ENCODE measurements at places on chromosomes 2 and 18.

- no peaks in the 10 kb centered on the region for H3K4me1 ChIP-seq
- H3K4me3 ChIP-seq = no peak overlapping the region
- no peak overlapping the region for H3K27ac ChIP-seq
- no peaks in the 10 kb centered on the region for H3K36me3 ChIP-seq
Observed at GRCh38 chr2:208807756-208808155, 401.2 kb downstream of the PTH2R start.

GRCh38 chr2:77479395-77479794, 42.8 kb downstream of the LRRTM4 start:
- H3K27ac ChIP-seq = no peak overlapping the region
- H3K27me3 ChIP-seq = no peaks in the 10 kb centered on the region
- peaks cover 11% of the 10 kb centered on the region for H3K36me3 ChIP-seq
- no peak overlapping the region for H3K4me3 ChIP-seq
- DNase-seq = no peak
- no peaks in the 10 kb centered on the region for H3K4me1 ChIP-seq

DNA sequence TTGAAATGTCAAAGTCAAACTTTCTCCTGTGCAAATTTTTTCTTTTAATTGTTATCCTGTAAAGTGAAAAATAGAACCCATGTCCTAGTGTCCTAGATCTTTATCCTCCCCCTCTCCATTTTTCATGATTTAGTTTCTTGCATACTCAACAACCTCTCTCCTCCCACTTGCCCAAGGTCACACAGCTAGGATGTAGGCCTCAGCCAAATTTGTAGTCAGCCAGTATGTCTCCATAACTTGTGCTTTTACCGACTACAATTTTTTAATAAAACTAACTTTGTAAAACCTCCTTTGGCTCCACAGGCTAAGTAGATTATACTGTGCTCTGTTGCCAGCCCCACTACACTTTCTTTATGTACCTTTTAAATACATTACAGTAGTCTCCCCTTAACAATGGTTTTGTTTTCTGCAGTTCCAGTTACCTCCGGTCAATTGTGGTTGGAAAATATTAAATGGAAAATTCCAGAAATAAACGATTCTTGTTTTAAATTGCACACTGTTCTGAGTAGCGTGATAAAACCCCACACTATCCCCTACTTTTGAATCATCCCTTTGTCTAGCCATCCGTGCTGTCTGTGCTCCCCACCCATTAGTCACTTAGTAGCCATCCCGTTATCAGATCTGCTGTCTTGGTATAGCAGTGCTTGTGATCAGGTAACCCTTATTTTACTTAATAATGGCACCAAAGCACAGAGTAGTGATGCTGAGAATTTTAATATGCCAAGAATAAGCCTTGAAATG, 22.8 kb downstream of the GULP1 start:
- no peak for DNase-seq
- peaks cover 5% of the 10 kb centered on the region for H3K27me3 ChIP-seq
- no peak overlapping the region for H3K4me3 ChIP-seq
- no peaks in the 10 kb centered on the region for H3K36me3 ChIP-seq
- H3K4me1 ChIP-seq = no peaks in the 10 kb centered on the region

- H3K27me3 ChIP-seq = peaks cover 4% of the 10 kb centered on the region
- no peaks in the 10 kb centered on the region for H3K4me1 ChIP-seq
- H3K4me3 ChIP-seq = no peak overlapping the region
- H3K36me3 ChIP-seq = no peaks in the 10 kb centered on the region
- DNase-seq = no peak
Observed at GRCh38 chr2:227886149-227886548, 14.7 kb downstream of the DAW1 start.

- H3K4me1 ChIP-seq = no peaks in the 10 kb centered on the region
- no peak overlapping the region for H3K27ac ChIP-seq
- H3K36me3 ChIP-seq = no peaks in the 10 kb centered on the region
- peaks cover 1% of the 10 kb centered on the region for H3K27me3 ChIP-seq
Observed at GRCh38 chr18:48292229-48292628, 117.0 kb downstream of the ZBTB7C start.

- H3K36me3 ChIP-seq = peaks cover 24% of the 10 kb centered on the region
- no peak overlapping the region for H3K27ac ChIP-seq
- no peak overlapping the region for H3K4me3 ChIP-seq
- no peak for DNase-seq
- H3K27me3 ChIP-seq = no peaks in the 10 kb centered on the region
Observed at GRCh38 chr2:144208924-144209323, 311.0 kb downstream of the ZEB2 start.

- peaks cover 1% of the 10 kb centered on the region for H3K27me3 ChIP-seq
- H3K4me3 ChIP-seq = no peak overlapping the region
- H3K27ac ChIP-seq = peak overlapping the region; percentile 29
- H3K36me3 ChIP-seq = no peaks in the 10 kb centered on the region
- H3K4me1 ChIP-seq = peaks cover 6% of the 10 kb centered on the region
Observed at GRCh38 chr18:69469444-69469919, 68.8 kb downstream of the DOK6 start.

GRCh38 chr2:236988690-236989624, 96.7 kb upstream of the COPS8 start:
- DNase-seq = no peak
- H3K4me3 ChIP-seq = no peak overlapping the region
- no peak overlapping the region for H3K27ac ChIP-seq
- H3K27me3 ChIP-seq = peaks cover 11% of the 10 kb centered on the region
- H3K4me1 ChIP-seq = no peaks in the 10 kb centered on the region
- H3K36me3 ChIP-seq = no peaks in the 10 kb centered on the region

- H3K4me1 ChIP-seq = no peaks in the 10 kb centered on the region
- peaks cover 5% of the 10 kb centered on the region for H3K27me3 ChIP-seq
- no peak overlapping the region for H3K4me3 ChIP-seq
- no peak for DNase-seq
- no peak overlapping the region for H3K27ac ChIP-seq
- H3K36me3 ChIP-seq = no peaks in the 10 kb centered on the region
Observed at GRCh38 chr2:217987391-217987790, 15.4 kb downstream of the TNS1 start.

DNA sequence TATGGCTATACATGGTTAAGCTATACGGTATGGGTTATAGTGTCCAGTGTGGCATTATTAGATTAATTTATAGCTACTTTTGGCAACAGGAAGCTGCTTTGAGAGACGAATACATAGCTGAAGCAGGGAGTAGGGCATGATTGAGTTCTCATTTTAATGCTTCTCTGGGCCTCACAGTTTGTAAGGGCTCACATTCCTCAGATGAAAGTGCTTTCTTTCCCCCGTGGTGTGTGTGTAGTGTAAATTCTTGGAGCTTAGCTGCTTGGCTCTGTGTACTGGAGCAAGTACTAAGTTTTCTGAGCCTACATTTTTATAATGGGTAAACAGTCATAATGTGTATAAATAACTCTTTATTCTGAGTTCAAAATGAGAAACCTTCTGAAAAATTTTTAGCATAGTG, 173.7 kb downstream of the PTPRM start:
- no peak overlapping the region for H3K27ac ChIP-seq
- no peak overlapping the region for H3K4me3 ChIP-seq

DNA sequence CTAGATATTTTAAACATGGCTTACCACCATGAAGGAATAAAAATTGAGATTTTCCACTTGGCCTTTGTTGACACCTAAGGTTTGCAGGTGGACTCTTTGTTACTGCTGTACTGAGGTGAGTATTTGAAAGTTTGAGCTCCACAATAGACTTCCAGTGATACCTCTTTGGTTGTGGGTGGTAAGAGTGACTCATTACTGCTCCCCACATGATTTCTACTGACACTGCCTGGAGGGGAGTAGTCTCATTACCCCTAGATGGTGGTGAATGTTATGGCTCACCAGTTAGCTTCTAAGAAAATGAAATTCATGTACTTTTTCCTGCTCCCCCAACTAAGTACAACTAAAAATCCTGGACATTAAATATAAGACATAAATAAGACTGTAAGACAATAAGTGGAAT, 1183.1 kb upstream of the TMEFF2 start:
- no peaks in the 10 kb centered on the region for H3K27me3 ChIP-seq
- no peak overlapping the region for H3K4me3 ChIP-seq
- no peaks in the 10 kb centered on the region for H3K4me1 ChIP-seq
- H3K27ac ChIP-seq = no peak overlapping the region
- no peak for DNase-seq

- H3K36me3 ChIP-seq = no peaks in the 10 kb centered on the region
- peaks cover 2% of the 10 kb centered on the region for H3K27me3 ChIP-seq
- H3K4me3 ChIP-seq = no peak overlapping the region
- peaks cover 6% of the 10 kb centered on the region for H3K4me1 ChIP-seq
Observed at GRCh38 chr2:128215897-128216642, 102.6 kb downstream of the HS6ST1 start.

DNA sequence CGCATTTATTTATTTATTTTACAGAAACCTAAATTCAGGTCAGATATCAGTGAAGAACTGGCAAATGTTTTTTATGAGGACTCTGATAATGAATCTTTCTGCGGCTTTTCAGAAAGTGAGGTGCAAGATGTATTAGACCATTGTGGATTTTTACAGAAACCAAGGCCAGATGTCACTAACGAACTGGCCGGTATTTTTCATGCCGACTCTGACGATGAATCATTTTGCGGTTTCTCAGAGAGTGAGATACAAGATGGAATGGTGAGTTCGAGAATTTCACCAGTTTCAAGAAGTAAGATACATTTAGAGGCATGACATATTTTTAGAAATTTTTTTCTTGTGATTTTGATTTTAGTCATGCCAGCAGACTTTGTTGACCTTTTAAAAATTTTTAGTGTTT, 4.6 kb downstream of the CDCA7 start:
- no peaks in the 10 kb centered on the region for H3K36me3 ChIP-seq
- H3K4me3 ChIP-seq = no peak overlapping the region
- H3K27ac ChIP-seq = no peak overlapping the region
- no peak for DNase-seq
- peaks cover 7% of the 10 kb centered on the region for H3K4me1 ChIP-seq

GRCh38 chr2:216491793-216492596, 6.6 kb upstream of the RPL37A start:
- H3K27me3 ChIP-seq = no peaks in the 10 kb centered on the region
- no peak for DNase-seq
- H3K27ac ChIP-seq = no peak overlapping the region
- no peaks in the 10 kb centered on the region for H3K36me3 ChIP-seq
- no peak overlapping the region for H3K4me3 ChIP-seq

GRCh38 chr2:174322149-174322548, 12.6 kb upstream of the SP9 start:
- DNase-seq = no peak
- peaks cover 12% of the 10 kb centered on the region for H3K4me1 ChIP-seq
- H3K4me3 ChIP-seq = no peak overlapping the region
- H3K36me3 ChIP-seq = peaks cover 6% of the 10 kb centered on the region
- no peak overlapping the region for H3K27ac ChIP-seq

Measured in naive thymus-derived CD8-positive, alpha-beta T cell (primary cell).